T-helper 17 cell (primary cell): ENCODE measurements at places on chromosomes 7 and 10. TPM values are rescaled to one million over a fixed set of nuclear protein-coding genes. Genes with fewer than 3 reads are reported as not detected.

HDAC9 gene
- 6.5 TPM for total RNA-seq

MINDY4 gene
- 1.6 TPM for total RNA-seq

DNA sequence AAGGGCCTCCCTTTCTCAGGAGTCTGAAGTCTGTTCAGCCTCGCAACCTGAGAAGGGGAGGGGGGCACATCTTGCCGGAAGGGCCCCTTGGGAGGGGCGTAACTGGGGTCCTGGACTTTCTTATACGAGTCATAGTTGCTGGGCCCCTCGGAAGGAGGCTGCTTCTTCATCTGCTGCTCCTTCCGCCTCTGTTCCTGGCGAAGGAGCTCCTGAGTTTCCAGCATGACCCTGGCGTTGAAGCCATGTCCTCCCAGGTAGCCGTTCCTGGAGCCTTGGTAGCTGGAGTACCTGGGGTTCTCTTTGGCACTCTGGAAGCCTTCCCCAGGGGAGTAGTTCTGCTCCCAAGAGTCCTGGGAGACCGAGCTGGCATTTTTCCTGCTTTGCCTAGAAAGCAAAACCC, 703.9 kb downstream of the PARD3 start:
- DNase-seq = no peak

- DNase-seq = no peak
These were observed 3.9 kb upstream of the FAS start for GRCh38 chr10:88986549-88987242.

GRCh38 chr7:127932496-127932895, 98.7 kb downstream of the LRRC4 start:
- DNase-seq = no peak

- no peak for DNase-seq
These were observed 412.2 kb upstream of the SORCS1 start for GRCh38 chr10:107576746-107577145.

DNA sequence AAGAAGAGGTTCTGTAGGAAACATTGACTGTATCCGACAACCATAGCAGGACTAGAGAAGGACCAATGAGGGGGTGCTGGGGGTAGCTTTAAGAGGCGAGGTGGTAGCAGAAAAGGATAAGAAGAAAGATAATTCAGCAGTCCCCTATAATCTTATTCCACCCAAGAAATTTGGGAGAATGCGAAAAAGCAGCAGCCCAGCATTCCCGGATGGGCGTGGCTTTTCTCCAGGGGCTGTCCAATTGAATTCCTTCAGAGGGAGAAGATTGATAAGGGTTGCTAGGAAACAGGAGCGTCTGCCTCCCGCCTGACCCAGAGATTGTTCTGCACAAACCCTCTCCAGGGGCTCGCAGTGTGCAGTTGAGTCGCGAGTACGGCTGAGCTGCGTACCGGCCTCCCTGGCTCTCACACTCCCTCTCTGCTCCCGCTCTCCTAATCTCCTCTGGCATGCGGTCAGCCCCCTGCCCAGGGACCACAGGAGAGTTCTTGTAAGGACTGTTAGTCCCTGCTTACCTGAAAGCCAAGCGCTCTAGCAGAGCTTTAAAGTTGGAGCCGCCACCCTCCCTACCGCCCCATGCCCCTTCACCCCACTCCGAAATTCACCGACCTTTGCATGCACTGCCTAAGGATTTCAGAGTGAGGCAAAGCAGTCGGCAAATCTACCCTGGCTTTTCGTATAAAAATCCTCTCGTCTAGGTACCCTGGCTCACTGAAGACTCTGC, at the start of gene GRM3:
TSS of gene GRM3 (plus strand) at position 349 of the 721 bp plus-strand sequence. CDS start 121,237 bp downstream, outside the sequence.
- DNase-seq = no peak

- DNase-seq = no peak
These were observed 13.0 kb upstream of the AP5Z1 start for GRCh38 chr7:4762121-4763055.

GRCh38 chr10:37314350-37314749, 189.0 kb downstream of the ANKRD30A start:
- DNase-seq = no peak
